Smooth muscle cell of the coronary artery (primary cell): ENCODE measurements at places on chromosomes 1 and 21. TPM values are rescaled to one million over a fixed set of nuclear protein-coding genes. Genes with fewer than 3 reads are reported as not detected.

TFF2 gene
- total RNA-seq: not detected in 2 replicates

TNNI3K gene
- 0.53 and 0.94 TPM in 2 replicates for total RNA-seq

CD160 gene
- total RNA-seq: 0.12 TPM in 1 of 2 replicates, not detected in the other

LINGO4 gene
- not detected in 2 replicates for total RNA-seq

MAP3K21 gene
- 0.08 and 0.23 TPM in 2 replicates for total RNA-seq

KRTAP12-2 gene
- total RNA-seq: not detected in 2 replicates

SMCP gene
- 0.35 TPM in 1 of 2 replicates, not detected in the other for total RNA-seq

SLC2A5 gene
- total RNA-seq: 1.1 and 23.5 TPM in 2 replicates

OR2T12 gene
- not detected in 2 replicates for total RNA-seq

BMP8B gene
- total RNA-seq: under 0.01 TPM in 1 of 2 replicates, not detected in the other
